ENCODE measurements at places on chromosomes 3 and 15.

DNA sequence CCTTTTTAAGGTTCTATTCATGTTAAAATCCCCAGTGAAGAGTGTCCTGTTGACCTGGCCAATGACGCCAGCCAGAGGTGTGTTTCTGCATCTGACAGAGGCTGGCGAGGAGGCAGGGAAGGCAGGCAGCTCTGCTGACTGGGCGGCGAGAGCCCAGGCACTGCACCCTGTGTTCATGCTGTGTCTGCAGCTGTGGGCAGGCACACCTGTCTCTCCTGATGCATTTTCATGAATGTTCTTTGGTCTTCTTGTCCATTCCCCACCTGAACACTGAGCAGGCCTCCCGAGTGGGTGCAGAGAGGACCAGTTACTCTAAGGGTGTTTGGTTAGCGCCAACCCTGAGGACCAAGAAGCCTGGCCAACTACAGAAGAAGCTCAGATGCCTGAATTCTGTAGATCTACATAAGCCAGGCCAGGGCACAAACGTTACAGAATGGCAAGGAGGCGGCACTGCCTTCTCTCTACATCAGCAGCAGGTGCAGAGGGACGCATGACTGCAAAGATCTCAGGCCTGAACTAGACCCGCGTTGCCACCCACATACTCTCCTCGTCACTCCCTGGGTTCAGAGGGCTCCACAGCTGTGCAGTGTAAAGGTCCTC lies 233.7 kb downstream of the OCA2 start:
- DNase-seq = no peak

DNA sequence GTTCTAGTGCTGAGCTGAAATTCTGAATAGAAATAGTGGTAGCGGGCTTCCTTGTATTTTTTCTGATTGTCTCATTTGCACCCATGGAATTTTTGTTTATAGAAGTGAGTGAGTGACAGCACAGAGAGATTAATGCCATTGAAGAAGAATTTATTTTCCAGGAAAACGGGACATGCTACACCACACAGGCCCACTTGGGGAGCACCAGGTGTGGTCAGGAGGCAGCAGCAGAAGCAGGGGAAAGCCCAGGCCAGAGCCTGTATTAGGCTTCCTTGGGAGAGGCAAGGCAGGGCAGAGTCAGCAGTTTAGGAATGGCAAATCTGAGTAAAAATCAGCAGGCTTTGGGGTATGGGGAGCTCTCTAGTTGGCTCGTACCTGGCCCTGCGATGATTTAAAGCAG lies 88.4 kb upstream of the ATP11B start:
- DNase-seq = no peak

GRCh38 chr3:133926736-133927539 lies 31.3 kb upstream of the RAB6B start:
- DNase-seq = no peak

DNA sequence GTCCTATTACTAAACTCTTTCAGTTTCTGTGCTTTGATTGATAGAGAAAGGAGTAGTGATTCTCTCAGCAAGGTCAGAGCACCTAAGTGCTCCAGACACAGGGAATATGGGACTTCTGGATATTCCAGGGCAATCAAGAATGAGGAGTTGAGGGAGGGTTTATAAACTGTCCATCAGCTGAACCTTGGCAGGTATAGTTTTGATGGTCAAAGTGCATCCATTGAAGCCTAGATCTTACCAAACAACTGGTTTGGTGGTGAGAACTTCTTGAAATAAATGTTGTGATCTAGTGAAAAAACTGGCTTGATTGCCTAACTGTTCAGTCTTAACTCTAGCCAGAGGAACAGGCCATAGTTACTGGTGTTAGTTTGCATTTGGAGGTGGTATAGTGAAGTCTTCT lies 207.0 kb upstream of the ONECUT1 start:
- DNase-seq = no peak

DNA sequence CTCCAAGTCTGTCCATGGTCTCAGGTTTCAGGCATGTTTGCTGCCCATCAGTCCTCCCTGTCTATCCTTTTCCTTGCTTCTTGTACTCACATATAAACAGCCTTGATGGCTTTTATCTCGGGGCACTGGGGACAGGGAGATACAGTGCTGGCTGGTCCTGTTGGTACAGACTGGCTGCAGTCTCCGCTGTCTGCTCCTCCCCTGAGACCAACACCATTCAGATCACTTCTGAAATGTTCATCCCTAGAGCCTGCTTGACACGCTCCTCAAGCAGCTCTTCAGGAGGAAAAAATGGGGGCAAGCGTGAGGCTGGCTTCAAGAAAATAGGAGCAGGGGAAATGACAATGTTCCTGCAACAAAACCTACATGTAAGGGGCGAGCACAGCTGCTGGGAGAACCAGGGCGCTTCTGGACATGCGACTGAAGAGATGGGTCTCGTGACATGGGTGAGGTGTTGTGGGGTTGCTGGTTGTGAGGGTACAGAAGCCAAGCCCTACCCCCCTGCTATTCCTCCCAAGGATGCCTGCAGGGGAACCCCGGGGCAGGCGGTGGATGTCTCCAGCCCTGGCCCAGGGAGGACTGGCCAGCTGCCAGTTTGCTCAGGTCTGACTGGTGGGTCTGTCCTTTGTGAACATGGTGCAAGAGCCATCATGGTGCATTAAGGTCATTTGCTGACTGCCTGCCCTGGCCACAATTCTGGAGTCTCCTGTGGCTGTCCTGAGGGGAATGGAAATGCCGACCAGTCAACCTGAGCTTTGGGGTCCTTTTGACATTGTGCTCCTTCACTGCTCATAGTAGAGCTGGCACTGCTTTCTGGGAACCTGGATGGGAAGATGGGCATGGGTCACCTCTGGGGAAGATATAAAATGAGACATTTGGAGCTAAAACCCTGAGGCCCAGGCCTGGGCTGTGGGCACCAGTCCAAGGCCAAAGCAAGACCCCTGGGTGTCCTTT lies 40.1 kb downstream of the KY start:
- DNase-seq = no peak

DNA sequence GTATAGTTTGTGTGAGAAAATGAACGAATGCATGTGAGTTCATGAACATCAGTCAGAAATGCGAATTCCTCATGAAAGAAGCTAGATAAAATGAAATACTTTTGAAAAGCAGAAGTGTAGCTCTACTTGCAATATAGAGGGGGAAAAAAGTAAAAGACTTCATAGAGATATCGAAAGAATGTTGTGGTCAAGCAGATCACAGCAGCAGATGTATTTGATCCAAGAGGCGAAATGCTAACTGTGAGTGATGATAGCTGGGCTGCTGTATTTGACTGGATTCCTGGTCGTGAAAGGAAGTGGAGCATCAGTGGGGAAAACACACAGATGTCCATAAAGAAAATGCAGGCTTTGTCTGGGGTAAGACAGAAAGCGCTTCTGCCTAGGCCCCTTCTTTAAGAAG lies 112.4 kb downstream of the ADAMTSL3 start:
- no peak for DNase-seq

DNA sequence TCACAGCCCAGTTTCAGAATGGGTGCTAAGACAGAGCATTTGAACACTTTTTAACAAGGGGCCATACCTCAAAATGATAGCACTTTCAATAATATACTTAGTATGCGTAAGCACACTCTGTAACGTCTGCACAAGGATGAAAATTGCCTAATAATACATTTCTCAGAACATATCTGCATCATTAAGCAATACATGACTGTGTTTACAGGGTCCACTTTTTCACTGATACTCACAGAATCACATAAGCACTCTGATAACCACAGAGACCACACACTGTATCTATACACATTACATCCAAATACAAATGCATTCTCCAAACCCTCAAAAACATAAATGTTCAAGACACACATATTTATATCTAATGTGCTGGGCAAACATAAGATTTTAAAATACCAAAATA lies 79.8 kb downstream of the NR1I2 start:
- no peak for DNase-seq

- DNase-seq = no peak
Observed at GRCh38 chr15:39553947-39554693, 26.8 kb upstream of the THBS1 start.

DNA sequence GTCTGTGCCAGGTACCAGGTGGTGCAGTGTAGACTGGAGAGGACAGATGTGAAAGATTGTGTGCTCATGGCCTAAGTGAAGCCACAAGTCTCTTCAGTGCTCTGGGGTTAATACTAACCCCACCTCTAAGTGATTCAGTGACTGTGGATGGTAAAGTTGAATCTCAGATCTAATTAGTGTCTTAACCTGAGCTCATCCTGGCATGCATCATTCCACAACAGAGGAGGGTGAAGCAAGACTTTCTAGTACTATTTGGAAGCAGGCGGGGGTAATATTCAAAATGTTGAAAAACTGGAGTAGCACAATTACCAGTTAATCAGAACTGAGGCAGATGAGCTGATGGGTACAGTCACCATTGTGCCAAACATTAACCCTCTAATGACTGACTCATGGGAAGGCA lies 2.8 kb upstream of the MESD start:
- DNase-seq = no peak

DNA sequence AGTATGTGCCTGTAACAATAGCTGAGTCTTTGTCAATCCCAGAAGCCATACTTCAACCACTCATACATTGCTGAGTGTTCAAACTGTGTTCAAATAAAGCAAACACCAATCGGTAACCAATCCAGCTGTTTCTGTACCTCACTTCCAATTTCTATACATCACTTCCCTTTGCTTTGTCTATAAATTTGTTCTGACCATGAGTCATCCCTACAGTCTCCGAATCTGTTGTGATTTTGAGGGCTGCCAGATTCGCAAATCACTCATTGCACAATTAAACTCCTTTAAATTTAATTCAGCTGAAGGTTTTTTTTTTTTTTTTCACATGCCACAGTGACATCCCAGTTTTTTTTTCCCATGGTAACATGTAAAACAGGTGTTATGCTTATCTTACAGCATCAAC lies 870.3 kb downstream of the NAALADL2 start:
- no peak for DNase-seq

DNA sequence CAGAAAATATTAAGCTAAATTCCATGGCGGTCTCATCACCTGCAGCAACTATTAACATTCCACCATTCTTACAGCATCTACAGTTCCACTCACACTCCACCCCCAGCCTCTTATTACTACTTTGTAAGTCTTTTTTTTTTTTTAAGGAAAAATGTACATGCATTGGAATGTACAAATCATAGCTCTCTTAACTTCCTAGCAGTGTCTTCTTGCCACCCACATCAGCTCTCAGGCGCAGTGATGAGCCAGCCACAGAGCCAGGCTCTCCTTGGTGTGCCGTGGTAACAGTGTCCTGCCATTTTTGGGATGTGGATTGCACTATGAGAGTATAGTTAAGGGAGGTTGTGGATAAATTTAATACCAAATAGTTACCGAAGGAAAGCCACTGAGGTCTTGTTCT lies 17.8 kb downstream of the ABHD17C start:
- no peak for DNase-seq

DNA sequence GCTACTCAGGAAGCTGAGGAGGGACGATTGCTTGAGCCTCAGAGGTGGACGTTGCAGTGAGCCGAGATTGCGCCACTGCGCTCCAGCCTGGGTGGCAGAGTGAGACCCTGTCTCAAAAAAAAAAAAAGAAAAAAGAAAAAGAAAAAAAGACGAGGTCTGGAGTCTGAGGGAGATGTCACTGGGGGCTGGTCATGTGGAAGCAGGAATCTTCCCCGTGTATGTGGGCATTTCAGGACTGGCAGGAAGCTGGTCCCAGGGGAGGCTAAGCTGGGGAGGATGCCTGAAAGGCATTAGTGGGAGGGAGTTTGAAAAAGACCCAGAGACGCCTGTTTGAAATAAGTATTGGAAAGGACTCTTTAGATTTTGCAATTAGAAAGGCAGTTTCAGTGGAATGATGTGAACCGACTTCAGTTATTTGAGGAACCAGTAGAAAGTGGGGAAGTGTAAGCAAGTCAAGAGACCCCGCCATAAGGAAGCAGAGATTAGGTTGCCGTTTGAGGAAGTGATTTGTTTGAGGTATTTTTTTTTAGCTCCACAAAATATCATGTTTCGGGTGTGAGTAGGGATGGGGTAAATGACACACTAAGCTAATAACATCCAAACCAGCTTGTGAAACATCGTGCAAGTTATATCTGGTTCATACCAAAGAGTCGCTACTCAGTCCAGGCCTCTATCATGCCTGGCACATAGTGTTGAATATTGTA lies 55.5 kb downstream of the ST6GAL1 start:
- DNase-seq = no peak

DNA sequence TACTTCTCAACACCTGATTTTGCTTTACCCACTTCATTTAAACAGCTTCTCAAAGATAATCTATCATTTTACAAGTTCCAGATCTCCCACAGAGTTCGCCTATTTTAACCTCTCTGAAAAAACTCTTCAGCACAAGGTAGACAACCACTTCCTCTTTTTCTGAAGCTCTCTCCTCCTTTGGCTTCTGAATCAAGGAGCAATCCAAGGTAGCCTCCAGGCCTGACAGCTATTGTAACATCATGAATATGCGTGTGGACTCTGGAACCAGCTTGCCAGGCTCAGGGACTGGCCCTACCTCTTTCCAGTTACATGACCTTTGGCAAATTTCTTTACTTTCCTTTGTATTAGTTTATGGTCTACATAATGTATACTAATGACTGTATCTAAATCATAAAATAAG lies 405.9 kb upstream of the ZNF385D start:
- no peak for DNase-seq

DNA sequence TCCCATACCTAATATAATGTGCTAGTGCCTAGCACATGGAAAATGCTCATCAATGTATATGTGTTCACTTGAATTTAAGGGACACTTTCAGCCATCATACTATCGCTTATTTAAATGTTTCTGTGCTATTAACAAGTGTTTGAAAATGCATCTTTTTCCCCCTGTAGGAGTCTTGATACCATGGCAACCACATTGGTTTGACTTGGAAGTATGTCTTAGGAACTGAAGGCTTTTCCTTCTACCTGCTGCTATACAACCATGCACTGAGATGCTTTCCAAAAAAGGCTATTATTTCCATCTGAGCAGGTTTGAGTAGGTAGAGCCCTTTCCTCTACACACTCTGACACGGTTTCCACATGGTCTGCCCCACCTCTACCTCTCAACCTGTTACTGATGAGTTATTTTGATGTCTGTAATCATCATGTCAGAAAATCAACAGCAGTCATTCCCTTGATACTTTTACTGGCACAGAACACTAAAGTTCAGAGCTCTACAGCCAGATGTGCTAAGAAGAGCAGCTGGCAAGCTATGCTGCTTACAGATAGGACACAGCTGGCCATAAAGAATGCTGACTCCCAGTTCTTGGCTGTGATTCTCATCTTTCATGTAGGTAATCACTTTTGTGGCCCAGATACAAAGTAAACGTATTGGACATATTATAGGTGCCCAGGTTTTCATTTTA lies 59.3 kb downstream of the RYR3 start:
- no peak for DNase-seq

DNA sequence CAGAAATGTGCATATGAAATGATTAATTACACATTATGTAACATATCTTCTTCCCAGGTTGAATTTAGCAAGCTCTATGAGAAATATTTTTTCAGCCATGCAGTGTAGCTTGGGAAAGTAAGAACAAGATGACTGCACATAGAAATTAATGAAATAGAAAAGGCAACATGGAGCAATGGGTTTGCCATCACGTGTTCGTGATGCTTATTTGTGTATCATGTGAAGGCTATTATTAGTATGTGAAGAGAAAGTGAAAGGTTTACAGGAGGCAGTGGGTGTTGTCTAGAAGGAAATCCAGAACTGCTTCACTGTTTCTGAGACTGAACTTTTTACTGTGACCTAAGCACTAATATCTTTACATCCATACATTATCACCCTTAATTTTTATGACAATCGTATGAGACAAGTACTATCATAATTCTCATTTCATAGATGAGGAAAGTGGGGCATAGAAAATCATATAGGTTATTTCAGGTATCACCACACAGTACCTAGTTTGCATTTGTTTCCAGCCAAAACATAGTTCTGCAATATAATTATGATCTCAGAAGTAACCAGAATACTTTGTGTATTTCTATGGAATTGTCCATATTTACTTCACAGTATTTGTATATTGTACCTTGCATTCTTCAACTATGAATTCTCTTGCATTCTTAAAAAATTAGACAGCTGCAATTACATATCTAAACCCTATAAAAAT lies 14.9 kb downstream of the SERPINI1 start:
- no peak for DNase-seq
